Spleen (tissue), 13 donors: ENCODE measurements at places on chromosomes 3 and 15. TPM values are rescaled to one million over a fixed set of nuclear protein-coding genes. Genes with fewer than 3 reads are reported as not detected.

DNA sequence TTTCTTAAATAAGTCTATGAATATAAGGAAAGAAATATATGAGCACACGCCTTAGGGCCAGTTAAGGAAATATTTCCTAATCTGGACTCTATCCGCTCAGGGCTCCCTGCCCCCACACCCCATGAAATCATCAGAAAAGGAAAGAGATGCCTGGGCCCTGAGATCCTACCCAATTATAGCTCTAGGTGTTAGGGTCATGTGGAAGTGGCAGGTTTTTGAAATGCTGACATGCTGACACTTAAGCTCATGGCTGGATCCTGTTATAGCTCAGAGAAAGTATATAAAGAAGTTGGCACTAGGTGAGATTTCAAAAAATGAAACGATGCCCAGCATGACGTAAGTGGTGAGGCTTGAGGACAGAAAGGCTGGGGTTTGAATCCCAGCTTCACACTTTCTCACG is 43.5 kb upstream of the AKAP13 start:
- DNase-seq = no peak

GRCh38 chr3:179760944-179761343 is 108.1 kb downstream of the USP13 start:
- no peak for DNase-seq

DNA sequence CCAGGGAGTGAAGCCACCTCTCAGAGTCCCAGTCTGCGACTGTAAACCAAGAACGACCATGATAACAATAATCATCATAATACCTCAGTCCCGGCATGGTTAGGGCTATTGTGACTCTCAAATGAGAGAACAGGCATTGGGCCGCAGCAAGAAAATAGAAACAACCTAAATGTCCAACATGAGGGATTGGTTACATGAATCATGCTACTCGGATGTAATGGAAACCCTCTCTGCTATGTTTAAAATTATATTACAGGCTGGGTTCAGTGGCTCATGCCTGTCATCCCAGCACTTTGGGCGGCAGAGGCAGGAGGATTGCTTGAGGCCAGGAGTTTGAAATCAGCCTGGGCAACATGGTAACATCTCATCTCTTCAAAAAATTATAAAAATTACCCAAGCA is 2.8 kb downstream of the CPN2 start:
- no peak for DNase-seq

- DNase-seq = no peak
Observed at GRCh38 chr15:39149636-39150150, 431.2 kb upstream of the THBS1 start.

- no peak for DNase-seq
Observed at GRCh38 chr3:178386880-178387279, 149.4 kb upstream of the KCNMB2 start.

- no peak for DNase-seq
Observed at GRCh38 chr3:110887176-110887575, 184.4 kb upstream of the NECTIN3 start.

- no peak for DNase-seq
Observed at GRCh38 chr3:191238321-191238817, 39.3 kb downstream of the OSTN start.

DNA sequence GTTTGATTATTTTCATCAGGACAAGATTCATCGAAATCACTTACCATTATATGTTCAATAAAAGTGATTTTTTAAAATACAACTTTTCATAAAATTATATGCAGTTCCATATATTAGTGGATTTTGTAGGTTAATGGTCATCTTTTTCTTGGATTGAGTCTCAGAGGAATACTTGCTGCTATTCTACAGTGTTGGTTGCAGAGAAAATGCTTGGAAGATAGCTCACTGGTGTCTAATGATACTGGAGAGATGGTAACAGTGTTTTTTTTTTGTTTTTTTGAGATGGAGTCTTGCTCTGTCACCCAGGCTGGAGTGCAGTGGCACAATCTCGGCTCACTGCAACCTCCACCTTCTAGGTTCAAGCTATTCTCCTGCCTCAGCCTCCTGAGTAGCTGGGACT is 143.3 kb downstream of the TCF12 start:
- no peak for DNase-seq

DNA sequence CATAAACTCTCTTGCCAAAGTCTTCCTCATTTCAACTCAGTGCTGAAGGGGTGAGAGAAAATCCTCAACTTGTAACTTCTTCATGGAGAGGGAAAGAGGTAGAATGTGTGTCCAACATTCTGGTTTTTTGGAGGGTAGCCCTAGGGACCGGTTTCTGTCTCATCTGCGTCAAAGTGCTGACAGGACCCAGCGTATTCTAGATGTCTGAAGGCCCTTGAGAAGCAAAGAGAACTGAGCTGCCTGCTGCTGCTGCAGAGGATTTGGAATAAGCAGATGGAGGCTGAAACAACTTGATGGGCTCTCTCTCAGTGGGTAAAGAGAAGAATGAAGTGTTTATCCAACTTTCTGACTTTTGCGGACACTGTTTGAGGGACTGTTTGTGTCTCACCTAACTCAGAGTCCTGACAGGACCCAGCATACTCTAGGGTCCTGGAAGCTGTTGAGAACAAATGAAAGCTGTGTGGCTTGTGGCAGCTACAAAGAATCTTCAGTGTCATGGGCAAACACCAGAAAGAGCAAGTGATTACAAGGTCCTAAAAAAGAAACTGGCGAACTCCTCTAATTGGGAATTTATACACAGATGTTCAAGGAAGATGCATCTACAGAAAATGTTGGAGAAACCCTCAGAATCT is 174.4 kb downstream of the SI start:
- no peak for DNase-seq

DNA sequence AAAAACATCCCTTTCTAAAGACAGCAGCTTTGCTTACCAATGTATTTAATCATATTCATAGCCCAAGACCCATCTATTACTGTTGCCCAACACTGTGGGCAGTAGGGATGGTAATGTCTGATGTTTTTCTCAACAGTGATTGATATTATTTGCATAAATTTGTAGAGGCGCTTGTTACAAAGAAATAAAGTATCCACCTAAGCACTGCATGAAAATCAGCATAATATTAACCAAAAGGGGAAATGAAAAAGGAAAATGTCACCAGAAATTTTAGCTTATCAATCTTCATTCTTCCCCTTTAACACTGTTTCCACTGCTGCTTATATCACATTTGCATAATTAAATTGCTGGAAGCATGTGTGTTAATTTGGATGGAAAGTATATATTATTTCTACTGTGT is 140.5 kb downstream of the CTNNB1 start:
- DNase-seq = no peak

- DNase-seq = no peak
Observed at GRCh38 chr3:70726096-70726938, 413.9 kb upstream of the MDFIC2 start.

DNA sequence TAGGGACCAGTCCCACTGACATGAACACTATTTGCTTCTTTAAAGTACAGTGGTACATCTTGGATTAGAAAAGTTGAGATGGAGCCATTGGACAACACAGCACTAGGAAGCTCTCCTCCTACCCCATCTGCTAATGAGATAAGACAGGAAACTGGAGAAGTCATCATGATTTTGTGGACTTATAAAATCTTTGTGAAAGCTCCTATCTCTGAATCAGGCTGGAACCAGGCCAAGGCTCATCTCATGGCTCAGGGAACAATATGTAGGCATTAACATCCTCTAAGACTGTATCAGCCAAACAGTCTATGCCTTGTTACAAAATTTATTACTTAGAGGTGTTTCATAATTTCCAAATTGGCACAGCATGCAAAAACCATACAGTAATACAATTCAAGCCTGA is 84.1 kb downstream of the BOC start:
- no peak for DNase-seq

The SEMA3F gene
- 147 TPM for total RNA-seq

The BCL2A1 gene
- total RNA-seq = 34.4 TPM

The CIDEC gene
- total RNA-seq = not detected

The RARRES1 gene
- total RNA-seq = 1.8 TPM

The GOLIM4 gene
- total RNA-seq = 33.7 TPM
